CD4-positive, CD25-positive, alpha-beta regulatory T cell (primary cell): ENCODE measurements at places on chromosomes 11 and 22.

DNA sequence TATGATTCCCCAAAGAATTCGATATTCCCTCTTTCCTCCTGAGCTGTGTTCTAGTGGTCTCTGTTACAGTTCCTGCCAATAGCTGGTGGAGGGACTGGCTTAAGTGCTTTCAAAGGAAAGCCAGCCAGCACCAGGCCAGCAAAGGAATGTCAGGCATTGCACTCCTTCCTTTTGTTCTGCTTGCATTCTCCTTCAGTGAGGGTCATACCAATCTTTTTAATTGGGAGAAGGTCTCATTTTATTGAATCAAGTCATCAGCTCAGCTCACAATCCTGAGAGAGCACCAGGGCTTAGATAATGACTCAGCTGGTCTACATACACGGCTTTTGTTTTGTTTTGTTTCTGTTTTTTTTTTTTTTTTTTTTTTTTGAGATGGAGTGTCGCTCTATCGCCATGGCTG is 222.9 kb downstream of the NAV2 start:
- no peak for DNase-seq

- DNase-seq, result no peak
Observed at GRCh38 chr11:64102005-64102738, 63.7 kb downstream of the MACROD1 start.

- DNase-seq, result no peak
Observed at GRCh38 chr11:85540181-85540580, 87.0 kb downstream of the DLG2 start.

- no peak for DNase-seq
Observed at GRCh38 chr11:35842958-35843357, 100.9 kb upstream of the LDLRAD3 start.
